ENCODE measurements at places on chromosomes 5 and 9.

DNA sequence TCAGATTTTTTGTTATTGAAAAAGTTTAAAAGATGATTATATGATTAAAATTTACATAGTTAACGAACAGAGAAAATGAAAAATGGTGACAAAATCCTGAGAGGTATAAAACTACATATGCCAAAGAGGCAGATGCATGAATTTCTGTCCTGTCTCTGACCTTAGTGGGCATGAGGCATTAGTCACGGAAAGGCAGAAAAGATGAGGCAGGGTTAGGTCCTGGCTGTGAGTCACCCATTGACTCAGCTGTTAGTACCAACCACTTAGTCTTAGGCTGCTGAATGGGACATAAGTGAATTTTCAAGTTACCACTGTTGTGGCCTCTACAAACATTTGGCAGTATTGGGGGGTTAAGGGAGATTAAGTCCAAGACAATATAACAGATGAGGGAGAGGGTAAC lies 33.1 kb downstream of the RASA1 start:
- peak; percentile 79 for DNase-seq

GRCh38 chr9:115997923-115998322 lies 155.7 kb upstream of the PAPPA start:
- peak; percentile 78 for DNase-seq

GRCh38 chr5:174755106-174755505 lies 30.7 kb downstream of the MSX2 start:
- no peak for DNase-seq

GRCh38 chr5:86869268-86869667 lies 251.5 kb downstream of the COX7C start:
- DNase-seq: no peak

DNA sequence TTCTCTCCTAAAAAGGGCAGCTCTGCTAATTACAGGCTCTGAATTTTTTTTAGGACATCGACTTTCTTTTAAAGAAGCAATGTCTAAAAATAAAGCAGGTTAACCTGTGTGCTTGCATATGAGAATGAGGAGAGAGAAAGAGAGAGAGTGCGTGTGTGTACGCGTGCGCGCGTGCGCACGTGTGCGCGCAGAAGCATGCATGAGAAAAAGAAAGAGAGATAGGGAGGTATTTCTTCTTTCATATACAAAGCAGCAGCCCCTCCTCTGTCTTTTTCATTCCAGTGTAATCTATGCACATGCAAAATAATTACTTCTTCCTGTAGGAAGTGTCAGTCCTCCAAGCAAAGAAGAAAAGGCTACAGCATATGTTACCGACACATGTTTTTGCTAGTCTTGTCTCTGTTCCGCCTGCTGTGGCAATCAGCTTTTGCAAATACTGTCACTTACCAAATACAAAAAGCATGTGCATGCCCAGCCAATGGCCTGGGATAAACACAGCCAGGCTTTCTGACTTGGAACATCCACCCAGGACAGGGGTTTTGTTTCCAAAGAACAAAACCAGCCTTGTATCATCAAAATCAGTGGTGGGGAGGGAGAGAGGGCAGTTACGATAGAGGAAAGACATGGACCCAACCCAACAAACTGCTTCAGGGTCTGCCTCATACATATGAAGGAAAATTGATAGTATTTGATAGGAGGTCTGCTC lies 252.3 kb upstream of the SLC24A2 start:
- no peak for DNase-seq

GRCh38 chr5:144395704-144396103 lies 225.0 kb downstream of the KCTD16 start:
- DNase-seq: no peak

DNA sequence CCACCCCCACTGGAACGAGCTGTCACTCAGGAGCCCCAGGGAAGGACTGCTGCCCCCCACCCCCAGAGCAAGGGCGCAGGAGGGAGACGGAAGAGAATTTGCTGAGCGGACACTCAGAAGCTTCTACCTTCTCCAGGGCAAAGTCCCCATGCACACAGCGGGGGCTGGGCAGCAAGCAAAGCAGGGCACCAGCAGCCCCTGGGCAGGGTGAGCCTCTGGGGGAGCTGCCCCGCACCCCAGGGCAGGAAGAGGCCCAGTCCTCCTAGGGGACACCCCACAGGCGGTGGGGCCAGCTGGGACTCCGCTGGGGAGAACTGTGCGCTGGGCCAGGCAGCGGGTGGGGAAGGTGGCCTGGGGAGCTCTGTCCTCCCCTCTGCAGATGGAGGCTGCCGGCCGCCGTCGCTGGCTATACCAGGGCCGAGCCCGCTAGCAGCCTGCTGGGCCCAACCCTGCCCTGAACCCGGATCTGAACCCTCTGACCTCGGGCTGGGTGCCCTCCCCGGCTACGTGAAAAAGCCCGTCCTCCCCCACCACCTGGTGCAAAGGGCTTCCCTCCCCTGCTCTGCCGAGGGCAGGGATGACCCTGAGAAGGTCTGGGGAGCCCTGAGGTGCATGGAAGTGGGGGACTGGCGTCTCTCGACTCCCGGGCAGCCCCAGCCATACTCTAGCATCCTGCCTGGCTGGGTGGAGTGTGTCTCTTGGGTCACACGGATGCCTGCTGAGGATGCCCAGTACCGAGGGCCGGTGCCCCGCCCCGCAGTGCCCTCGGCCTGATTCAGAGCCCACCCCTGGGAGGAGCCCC lies 597 bp upstream of the SLC34A3 start:
- no peak for DNase-seq

GRCh38 chr5:41246376-41246775 lies 33.0 kb upstream of the C6 start:
- no peak for DNase-seq

DNA sequence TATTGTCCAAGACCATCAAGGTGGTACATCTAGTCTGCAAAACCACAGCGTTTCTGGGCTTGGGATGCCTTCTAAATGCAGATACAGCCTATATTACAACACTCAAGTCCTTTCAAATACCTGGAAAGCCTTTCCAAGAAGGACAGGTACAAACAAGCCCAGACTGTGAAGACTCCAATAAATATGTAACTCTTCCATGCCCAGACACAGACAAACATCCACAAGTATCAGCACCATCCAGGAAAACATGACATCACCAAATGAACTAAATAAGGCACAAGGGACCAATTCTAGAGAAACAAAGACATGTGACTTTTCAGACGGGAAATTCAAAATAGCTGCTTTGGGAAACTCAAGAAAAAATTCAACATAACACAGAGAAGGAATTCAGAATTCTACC lies 152.7 kb upstream of the POC5 start:
- DNase-seq: no peak

- DNase-seq: no peak
Observed at GRCh38 chr9:13814647-13815400, 499.1 kb downstream of the NFIB start.

- DNase-seq: no peak
Observed at GRCh38 chr5:77311214-77311571, 100.7 kb downstream of the PDE8B start.

DNA sequence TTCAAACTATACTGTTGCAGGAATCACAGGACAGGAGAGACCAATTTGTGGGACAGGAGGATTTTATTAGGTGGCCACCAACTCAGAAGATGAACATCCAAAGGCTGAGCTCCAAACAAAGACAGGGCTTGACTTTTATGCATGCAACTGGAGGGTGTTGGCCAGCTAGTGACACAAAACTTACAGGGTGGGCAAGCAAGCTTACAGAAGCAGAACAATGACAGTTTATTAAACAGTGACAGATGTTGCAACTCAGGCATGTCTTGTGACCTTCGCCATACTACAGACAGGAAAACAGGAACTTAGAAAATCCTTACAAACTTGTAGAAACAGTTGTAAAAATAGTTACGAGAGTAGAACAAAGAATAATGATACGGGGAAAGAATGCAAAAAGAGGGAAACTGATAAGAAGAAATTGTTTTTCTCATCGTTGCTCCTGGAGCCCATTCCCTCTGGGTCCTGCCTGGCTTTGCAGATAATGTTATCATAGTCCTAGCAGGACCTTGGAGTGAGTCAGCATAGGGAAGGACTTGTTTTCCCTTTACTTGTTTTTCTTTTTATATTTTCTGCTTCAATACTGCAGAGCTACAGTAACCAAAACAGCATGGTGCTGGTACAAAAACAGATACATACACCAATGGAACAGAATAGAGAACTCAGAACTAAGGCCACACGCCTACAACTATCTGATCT lies 2083.0 kb upstream of the ACO1 start:
- no peak for DNase-seq

GRCh38 chr5:75885849-75886596 lies 168.8 kb upstream of the POC5 start:
- DNase-seq: no peak

DNA sequence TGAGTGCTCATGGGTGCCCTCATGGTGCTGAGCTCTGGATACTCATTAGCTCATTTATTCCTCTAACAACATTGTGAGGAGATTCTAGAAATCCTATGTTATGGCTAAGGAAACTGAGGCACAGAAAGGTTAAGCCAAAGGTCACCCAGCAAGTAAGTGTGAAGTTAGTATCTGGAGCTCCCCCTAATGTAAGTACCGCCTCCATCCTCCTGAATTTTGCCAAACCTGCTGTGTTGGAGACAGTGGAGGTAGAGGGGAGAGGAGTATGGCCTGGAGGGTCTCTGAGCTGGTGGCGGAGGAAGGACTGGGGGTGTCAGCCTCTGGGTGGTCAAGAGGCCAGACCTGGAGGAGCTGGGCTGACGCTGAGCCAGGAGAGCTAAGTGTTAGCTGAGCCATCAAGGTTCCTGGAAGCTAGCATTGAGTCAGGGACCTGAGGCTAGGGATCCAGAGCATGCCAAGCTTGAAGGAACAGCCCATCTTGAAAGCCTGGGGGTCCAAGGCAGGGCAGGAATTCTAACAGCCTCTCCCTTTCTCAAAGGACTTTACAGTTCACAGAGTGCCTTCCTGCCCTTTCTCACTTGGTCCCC lies 114.8 kb downstream of the RGS3 start:
- DNase-seq: no peak

DNA sequence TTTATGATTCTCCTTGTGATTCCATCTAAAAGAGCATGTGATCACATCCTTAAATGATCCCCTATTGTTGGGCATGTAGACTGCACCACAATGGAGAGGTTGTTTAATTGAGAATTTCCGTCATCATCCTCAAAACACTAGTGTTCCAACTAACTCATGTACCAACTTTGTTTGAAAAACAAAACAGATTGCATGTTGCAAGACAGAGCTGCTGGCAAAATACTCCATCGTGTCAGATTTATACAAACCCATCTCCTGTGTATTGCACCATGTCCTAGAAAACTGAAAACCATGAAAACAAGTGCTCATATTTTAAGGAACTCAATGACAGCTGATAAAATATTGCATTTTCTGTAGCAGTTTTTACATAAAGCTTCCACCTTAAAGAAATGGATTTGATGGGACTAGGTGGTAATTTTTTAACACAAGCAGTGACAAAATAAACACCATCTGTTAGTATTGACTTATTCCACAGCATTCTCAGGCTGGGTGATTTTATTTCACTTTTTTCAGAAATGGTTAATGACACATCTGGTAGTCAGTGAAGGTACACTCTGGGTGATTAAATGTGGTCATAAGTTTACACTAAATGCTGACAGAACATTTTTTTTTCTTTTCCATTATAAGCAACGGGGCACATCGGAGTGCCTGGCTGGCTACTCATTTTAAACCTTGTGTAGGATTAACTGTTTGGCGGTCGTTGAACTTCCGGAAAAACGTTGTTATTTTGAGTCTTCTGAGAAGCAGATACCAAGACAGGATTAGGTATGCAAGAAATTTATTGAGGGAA lies 602.9 kb upstream of the WWC1 start:
- no peak for DNase-seq

DNA sequence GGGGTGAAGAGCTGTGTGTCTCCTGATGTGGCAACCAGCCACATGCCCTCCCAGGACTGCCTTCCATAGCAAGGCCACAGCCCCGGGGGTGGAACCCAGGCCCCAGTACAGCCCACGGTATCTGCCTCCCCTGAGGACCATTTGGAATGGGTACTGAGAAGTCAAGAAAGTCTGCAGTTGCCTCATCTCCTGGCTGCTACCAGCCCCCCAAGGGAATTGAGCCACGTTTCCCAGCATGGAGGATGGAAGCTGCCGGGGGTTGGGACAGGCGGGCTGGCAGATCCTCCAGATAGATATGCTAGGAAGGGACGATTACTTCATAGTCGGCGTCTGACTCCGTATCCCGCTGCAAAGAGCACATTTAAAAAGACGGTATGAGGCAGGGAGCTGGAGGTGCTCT lies 5.5 kb upstream of the DMRT2 start:
- no peak for DNase-seq

GRCh38 chr9:6965566-6965965 lies 207.8 kb downstream of the KDM4C start:
- DNase-seq: no peak

DNA sequence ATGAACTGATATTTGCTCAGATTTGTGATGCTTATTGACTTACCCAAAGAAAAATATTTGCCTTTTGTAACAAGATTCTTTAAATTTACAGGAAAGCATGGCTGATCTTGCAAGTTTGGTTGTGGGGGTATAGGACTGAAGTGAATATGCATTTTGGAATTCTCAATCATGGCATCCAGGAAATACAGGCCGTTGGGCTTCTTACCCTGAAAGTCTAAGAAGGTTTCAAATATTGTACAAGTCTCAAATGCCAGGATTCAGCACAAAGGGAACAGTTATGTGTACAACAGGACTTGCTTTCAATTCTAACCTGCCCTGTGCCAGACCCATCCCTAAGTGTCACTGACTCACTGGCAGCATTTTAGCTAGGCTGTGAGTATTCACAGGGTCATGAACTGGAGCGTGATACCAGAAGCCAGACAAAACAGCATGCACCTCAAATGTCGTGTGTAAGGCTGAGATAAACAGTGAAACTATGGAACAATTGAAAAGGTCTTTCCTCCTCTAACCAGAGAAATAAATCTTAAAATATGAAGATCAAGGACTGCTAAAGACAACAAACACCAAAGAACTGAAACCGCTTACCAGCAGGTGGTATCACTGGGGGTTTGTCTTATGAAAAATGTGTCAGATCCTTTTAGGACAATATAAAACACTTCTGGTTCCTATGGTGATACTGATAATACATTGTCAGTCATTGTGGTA lies 168.6 kb upstream of the RGMB start:
- no peak for DNase-seq

DNA sequence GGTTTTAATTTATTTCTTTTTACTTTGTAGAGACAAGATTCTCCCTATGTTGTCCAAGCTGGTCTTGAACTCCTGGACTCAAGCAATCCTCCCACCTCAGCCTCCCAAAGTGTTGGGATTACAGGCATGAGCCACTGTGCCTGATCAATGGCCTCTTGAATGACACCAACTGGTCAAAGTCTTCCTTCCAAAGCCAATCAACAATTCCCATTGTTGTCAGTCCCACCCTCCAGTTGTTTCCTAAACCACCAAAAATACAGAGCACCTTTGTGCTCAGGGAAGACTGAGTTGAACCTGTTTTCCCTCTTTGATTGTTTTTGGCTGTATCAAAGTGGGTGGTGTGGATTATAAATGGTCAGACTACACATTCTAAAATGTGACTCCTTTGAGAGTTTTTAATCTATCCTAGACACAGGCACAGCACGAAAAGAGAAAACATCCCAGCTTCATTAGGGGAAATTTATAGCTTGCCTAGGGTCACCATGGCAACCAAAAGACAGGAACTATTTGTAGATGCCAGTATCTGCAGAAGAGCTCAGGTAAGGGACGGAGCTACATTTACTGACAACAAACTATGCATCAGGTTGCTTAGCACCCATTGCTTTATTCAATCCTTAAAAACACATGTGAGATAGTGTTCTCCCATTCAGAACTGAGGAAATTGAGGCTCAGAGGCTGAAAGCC lies 27.6 kb upstream of the ATP6V1G1 start:
- DNase-seq: no peak
